T-helper 17 cell (primary cell): ENCODE measurements at places on chromosomes 4 and X. TPM values are rescaled to one million over a fixed set of nuclear protein-coding genes. Genes with fewer than 3 reads are reported as not detected.

The PDCL2 gene
- total RNA-seq = not detected

GRCh38 chr4:62523256-62523655 lies 1323.1 kb downstream of the ADGRL3 start:
- H3K36me3 ChIP-seq = no peaks in the 10 kb centered on the region
- no peak for DNase-seq
- H3K27ac ChIP-seq = no peak overlapping the region

The TLR1 gene
- total RNA-seq = 22.9 TPM

- no peak overlapping the region for H3K4me3 ChIP-seq
- DNase-seq = no peak
- no peaks in the 10 kb centered on the region for H3K36me3 ChIP-seq
- no peaks in the 10 kb centered on the region for H3K27me3 ChIP-seq
- no peak overlapping the region for H3K27ac ChIP-seq
Measured at GRCh38 chr4:158079661-158080060, 93.2 kb downstream of the GASK1B start.

DNA sequence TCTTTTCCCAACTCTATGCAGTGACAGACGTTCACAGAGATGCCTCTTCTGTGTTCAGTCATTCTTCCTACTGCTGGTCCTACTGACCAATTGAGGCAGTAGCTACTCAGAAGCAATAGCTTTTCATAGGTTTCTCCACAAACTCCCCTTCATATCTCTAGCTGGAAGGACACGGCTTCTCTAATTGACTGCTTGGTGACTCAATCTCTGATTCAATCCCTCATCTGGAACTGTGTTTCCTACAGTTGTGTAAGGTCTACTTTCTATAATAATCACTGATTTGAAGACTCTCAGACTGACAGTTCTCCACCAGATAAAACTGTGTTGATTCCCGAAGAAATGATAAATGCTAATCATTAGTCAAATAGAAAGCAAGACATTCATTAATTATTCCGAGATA lies 111.5 kb downstream of the DTHD1 start:
- H3K27ac ChIP-seq = peak overlapping the region; percentile 45
- no peak for DNase-seq
- no peaks in the 10 kb centered on the region for H3K36me3 ChIP-seq

The CFAP299 gene
- not detected for total RNA-seq

DNA sequence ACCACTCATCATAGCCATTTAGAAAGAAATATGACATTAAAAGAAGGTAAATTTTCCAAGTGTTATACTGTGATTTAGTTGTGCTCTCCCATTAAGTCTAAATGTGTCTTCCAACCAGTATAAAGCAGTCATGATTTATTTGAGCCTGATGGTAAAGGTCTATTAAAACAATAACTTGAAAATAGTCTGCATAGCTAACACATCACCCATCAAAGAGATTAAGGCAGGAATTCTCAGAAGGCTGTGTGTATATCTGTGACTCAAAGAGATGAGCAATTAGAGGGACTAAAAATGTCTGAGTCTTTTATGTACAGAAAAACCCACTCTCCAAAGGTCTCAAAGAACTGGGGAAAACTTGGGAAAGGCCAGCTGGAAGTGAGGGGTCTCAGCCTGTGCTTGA lies 70.3 kb upstream of the IQCM start:
- H3K4me1 ChIP-seq = no peaks in the 10 kb centered on the region
- H3K4me3 ChIP-seq = no peak overlapping the region
- no peak for DNase-seq
- H3K27me3 ChIP-seq = no peaks in the 10 kb centered on the region

- no peaks in the 10 kb centered on the region for H3K36me3 ChIP-seq
- no peak overlapping the region for H3K27ac ChIP-seq
- no peaks in the 10 kb centered on the region for H3K27me3 ChIP-seq
- no peak for DNase-seq
Measured at GRCh38 chr4:117466388-117466787, 381.0 kb upstream of the TRAM1L1 start.

- no peak overlapping the region for H3K27ac ChIP-seq
- DNase-seq = no peak
- H3K27me3 ChIP-seq = no peaks in the 10 kb centered on the region
- no peak overlapping the region for H3K4me3 ChIP-seq
- no peaks in the 10 kb centered on the region for H3K36me3 ChIP-seq
Measured at GRCh38 chr4:6123541-6123940, 76.8 kb downstream of the JAKMIP1 start.

The TMPRSS11F gene
- total RNA-seq = not detected

The PAGE5 gene
- total RNA-seq = 0.60 TPM

GRCh38 chr4:27594922-27595321 lies 734.3 kb downstream of the STIM2 start:
- DNase-seq = no peak
- no peaks in the 10 kb centered on the region for H3K36me3 ChIP-seq
- H3K27me3 ChIP-seq = no peaks in the 10 kb centered on the region
- H3K27ac ChIP-seq = no peak overlapping the region
- no peak overlapping the region for H3K4me3 ChIP-seq

DNA sequence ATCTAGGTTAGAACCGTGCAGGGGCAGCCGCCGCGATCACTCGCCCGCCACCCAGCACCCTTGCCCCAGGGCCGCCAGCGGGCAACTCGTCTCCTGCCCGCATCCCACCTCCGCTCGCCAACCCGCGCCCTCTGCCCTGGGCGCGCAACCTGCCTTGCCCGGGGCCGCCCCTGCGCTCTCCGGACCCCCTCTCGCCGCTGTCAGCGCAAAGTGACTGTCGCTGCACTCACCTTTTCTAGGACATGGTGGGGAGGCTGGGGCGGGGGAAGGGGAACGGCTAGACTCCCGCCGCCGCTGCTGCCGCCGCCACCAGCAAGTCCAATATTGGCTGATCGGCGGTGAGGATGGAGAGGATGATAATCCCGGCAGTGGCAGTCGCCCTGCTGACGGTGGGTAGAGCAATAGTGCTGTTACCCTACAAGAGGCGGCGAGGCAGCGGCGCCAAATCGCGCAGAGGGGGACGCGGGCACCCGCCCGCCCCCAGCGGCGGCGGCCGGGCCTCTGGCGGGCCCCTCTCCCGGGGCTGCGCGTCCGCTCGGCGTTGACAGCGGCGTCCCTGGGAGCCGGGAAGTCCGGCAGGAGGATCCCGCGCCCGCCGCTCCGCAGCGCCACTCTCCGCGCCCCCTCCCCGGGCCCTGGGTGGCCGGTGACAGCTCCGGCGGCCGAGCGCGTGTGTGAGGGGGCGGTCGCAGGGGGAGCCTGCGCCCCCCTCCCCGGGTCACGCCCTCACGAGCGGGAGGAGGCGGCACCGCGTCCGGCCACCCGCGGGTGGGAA lies 2.3 kb upstream of the NR3C2 start:
- peak overlapping the region; percentile 98 for H3K4me3 ChIP-seq
- no peaks in the 10 kb centered on the region for H3K36me3 ChIP-seq
- peaks cover 38% of the 10 kb centered on the region for H3K4me1 ChIP-seq
- no peaks in the 10 kb centered on the region for H3K27me3 ChIP-seq

The ARX gene
- not detected for total RNA-seq

- no peak overlapping the region for H3K4me3 ChIP-seq
- DNase-seq = no peak
- H3K27ac ChIP-seq = no peak overlapping the region
- no peaks in the 10 kb centered on the region for H3K27me3 ChIP-seq
Measured at GRCh38 chr4:139890816-139891215, 225.2 kb downstream of the MGST2 start.

GRCh38 chr4:81599742-81600380 lies 128.2 kb upstream of the RASGEF1B start:
- H3K27me3 ChIP-seq = peaks cover 26% of the 10 kb centered on the region
- no peaks in the 10 kb centered on the region for H3K4me1 ChIP-seq
- no peak overlapping the region for H3K4me3 ChIP-seq

- peaks cover 8% of the 10 kb centered on the region for H3K4me1 ChIP-seq
- no peak overlapping the region for H3K4me3 ChIP-seq
- H3K36me3 ChIP-seq = peaks cover 2% of the 10 kb centered on the region
- peaks cover 14% of the 10 kb centered on the region for H3K27me3 ChIP-seq
- H3K27ac ChIP-seq = no peak overlapping the region
Measured at GRCh38 chr4:118989098-118990080, 100.7 kb downstream of the SYNPO2 start.

The ARMCX4 gene
- total RNA-seq = 5.9 TPM

The SPANXD gene
- total RNA-seq = not detected

DNA sequence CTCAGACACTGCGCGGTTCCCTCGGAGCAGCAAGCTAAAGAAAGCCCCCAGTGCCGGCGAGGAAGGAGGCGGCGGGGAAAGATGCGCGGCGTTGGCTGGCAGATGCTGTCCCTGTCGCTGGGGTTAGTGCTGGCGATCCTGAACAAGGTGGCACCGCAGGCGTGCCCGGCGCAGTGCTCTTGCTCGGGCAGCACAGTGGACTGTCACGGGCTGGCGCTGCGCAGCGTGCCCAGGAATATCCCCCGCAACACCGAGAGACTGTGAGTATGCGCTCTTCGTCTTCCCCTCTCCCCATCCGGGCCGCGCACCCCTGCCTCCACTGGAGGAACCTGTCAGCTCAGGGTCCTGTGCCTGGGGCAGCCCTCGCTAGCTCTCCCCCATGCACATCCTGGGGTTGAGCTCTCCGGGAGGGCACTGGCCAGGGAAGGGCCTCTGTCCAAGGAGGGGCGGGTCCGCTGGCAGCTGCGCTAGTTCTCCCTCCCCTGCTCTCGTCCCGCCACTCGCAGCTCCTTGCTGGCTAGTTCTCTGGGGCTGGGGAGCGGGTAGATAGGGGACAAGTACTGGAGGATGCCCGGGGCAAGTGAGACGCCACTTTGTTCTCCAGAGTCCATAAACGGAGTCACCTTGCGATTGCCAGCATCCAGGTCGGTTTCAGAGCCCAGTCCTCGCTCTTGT lies 2.2 kb downstream of the SLIT2 start:
- H3K36me3 ChIP-seq = no peaks in the 10 kb centered on the region
- peaks cover 6% of the 10 kb centered on the region for H3K4me1 ChIP-seq
- no peak for DNase-seq
- H3K27ac ChIP-seq = no peak overlapping the region
- peak overlapping the region; percentile 36 for H3K4me3 ChIP-seq

- H3K4me3 ChIP-seq = no peak overlapping the region
- DNase-seq = no peak
- peaks cover 2% of the 10 kb centered on the region for H3K36me3 ChIP-seq
- no peak overlapping the region for H3K27ac ChIP-seq
- H3K4me1 ChIP-seq = no peaks in the 10 kb centered on the region
Measured at GRCh38 chr4:75038376-75038775, 105.5 kb downstream of the PARM1 start.

The POU4F2 gene
- total RNA-seq = not detected

GRCh38 chr4:149794352-149794751 lies 21.3 kb downstream of the IQCM start:
- no peak overlapping the region for H3K27ac ChIP-seq
- H3K4me3 ChIP-seq = no peak overlapping the region
- no peaks in the 10 kb centered on the region for H3K4me1 ChIP-seq

DNA sequence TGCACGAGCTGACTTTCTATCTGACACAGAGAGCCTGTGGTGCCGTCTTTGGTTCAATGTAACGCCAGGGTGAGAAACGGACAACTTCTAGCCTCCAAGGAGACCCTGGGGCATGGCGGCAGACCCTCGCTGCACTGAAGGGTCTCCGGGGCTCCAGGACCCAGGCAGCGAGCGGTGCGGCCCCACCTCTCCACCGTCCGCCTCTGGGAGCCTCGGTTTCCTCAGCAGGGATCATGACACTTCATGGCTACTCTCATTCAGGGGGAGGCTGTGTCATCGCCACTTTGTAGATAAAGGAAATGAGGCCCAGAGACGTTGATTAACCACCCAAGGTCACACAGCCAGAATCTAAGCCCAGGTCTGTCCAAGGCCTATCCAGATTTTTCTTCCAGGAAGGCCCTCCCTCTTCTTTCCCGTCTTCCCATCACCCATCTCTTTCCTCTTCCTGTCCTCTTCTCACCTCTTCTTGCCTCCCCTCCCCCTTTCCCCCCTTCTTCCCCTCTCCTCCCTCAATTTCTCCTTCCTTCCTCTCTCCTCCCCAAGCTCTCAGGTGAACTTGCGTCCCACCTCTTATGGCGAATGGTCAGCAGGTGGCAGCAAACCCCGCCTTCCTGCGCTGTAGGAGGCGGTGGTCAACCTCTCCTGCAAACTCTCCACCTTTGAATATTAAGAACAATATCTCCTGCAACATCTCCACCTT lies 69.3 kb upstream of the HMX1 start:
- no peak for DNase-seq
- H3K27me3 ChIP-seq = peaks cover 6% of the 10 kb centered on the region
- no peaks in the 10 kb centered on the region for H3K36me3 ChIP-seq

GRCh38 chr4:140735779-140736391 lies 20.3 kb downstream of the TBC1D9 start:
- no peak for DNase-seq
- H3K4me3 ChIP-seq = no peak overlapping the region
- no peaks in the 10 kb centered on the region for H3K36me3 ChIP-seq
- peaks cover 47% of the 10 kb centered on the region for H3K27me3 ChIP-seq
- H3K4me1 ChIP-seq = no peaks in the 10 kb centered on the region

- no peaks in the 10 kb centered on the region for H3K27me3 ChIP-seq
- no peaks in the 10 kb centered on the region for H3K4me1 ChIP-seq
- DNase-seq = no peak
Measured at GRCh38 chrX:36978886-36979285, 29.3 kb upstream of the FAM47C start.

The BRS3 gene
- total RNA-seq = not detected

DNA sequence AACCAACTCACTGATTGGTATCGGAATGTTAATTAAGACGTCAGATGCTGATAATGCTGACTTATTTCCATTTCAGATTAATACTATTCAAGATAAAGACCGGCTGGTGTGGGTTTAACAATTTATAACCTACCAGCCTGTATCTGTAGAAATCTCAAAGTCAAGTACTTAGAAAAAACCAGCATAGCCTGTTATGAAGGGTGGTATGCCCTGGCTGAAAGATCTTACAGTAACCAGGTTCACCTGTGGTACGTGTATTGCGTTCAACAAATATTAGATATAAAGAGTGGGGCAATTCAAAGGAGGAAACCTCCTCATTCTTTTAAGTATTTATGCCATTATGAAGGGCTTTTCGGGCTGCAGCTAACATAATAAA lies 240.8 kb upstream of the ANXA3 start:
- no peaks in the 10 kb centered on the region for H3K4me1 ChIP-seq
- no peak for DNase-seq
- no peaks in the 10 kb centered on the region for H3K36me3 ChIP-seq
- no peak overlapping the region for H3K4me3 ChIP-seq
- no peak overlapping the region for H3K27ac ChIP-seq
- H3K27me3 ChIP-seq = peaks cover 28% of the 10 kb centered on the region

DNA sequence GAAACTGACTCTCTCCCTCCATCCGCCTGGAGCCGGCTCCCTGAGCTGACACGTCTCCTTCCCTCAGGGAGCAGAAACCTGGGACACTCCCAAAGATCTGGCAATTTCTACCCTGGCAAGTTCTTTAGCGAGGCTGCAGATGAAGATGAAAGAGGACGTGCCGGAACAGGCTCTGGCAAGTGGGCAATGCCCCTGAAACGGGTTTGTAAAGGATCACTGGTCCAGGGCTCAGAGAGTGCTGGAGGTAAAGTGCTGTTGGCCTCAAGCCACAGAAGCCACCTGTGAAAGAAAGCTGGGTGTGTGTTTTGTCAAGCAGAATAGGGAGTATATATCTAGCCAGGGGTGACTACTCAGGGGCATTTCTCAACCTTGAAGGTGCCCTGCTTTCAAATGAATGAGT lies 131.4 kb upstream of the ATP6AP2 start:
- no peak for DNase-seq
- H3K4me3 ChIP-seq = no peak overlapping the region
- H3K36me3 ChIP-seq = peaks cover 2% of the 10 kb centered on the region
- no peaks in the 10 kb centered on the region for H3K4me1 ChIP-seq

GRCh38 chr4:8348071-8348470 lies 78.5 kb downstream of the HTRA3 start:
- no peak overlapping the region for H3K27ac ChIP-seq
- H3K36me3 ChIP-seq = no peaks in the 10 kb centered on the region
- H3K4me1 ChIP-seq = peaks cover 2% of the 10 kb centered on the region
- DNase-seq = no peak
- H3K27me3 ChIP-seq = peaks cover 23% of the 10 kb centered on the region

The CPLX1 gene
- total RNA-seq = 3.1 TPM

The FHIP1A gene
- total RNA-seq = 1.3 TPM

The NSUN7 gene
- 1.2 TPM for total RNA-seq
